ENCODE measurements at places on chromosomes 7 and 10. TPM values are rescaled to one million over a fixed set of nuclear protein-coding genes. Genes with fewer than 3 reads are reported as not detected.

DNA sequence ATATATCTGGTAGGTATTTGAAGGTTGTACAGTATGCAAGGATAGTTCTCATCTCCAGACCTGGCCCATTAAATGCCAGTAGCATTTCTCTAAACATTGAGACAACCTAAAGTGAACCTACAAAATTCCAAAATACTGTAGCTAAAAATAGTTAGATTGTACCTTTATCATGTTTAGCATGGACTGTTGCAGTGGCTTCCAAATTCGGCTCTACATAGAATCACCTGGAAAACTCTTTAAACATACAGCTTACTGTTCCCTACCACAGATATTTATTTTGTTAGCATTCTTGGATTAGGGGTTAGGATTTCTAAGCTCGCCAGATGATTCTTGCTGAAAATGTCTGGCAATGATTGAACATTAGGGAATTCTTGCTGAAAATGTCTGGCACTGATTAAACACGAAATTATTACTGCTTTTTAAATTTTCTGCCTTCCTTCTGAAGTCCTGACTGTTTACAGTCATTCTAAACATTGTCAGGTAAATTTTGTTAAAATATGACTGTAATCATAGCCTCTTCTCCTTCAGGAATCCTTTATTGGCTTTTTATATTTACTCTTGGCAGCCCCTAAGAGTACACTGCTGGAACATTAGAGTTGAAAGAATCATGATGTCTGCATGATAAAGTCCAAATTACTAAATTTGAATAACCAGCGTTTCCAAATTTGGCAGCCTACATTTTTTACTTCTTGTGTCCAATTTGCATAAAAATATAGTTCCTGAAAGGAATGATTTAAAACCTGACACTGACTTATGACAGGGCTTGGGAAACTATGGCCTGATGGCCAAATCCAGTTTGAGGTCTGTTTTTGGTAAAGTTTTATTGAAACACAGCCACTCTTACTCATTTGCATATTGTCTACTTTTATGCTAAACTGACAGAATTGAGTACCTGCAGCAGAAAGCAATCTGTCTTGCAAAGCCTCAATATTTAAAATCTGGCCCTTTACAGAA is 40.3 kb downstream of the SHOC2 start:
- no peak for DNase-seq

DNA sequence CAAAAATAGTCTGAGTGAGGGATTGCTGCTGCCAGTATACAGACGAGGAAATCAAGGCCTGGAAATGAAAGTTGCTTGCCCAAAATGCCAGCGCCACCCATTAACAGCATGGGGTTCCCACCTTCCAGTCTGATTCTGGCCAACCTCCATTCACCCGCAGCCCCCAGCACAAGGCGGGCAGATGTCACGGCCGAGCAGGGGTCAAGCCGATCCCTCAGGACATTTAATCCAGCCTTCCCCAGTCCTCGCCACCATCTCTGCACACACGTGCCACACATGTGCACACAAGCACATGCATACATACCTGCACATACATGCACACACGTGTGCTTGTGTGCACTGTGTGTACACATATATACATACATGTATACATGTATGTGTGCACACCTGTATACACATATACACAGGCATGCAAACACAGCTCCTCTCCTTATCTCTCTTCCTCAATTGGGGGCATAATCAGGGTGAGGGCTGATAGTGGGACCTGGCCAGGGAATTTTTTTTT is 122.9 kb downstream of the GRID1 start:
- no peak for DNase-seq

- no peak for DNase-seq
Observed at GRCh38 chr10:11560076-11560709, 51.3 kb downstream of the USP6NL start.

DNA sequence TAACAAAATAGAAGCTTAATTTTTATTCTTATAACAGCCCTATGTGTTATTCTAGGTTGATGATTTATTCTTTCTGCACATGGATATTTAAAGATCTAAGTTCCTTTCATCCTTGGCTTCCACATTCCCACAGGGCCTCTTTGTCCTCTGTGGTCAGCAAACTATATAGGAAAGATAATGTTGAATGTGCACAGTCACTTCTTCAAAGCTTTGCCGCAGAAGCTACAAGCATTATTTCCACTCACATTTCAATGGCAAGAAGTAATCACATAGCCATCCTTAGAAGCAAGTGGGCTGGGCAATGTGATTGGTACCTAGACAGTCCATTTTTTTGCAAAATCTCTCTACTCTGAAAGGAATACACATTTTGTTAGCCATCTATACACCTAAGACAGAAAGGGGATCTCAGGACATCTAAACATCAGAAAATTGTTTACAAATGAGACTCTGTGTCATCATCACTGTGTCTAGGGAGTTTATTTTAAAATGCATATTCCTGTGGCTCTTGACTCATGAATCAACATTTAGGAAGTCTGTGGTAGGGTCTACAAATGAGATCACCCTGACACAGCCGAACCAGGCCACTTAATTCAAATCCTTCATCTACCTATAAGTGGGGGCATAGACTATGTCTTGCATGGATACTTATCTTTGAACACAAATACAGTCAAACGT is 1060.5 kb downstream of the XPNPEP1 start:
- no peak for DNase-seq

DNA sequence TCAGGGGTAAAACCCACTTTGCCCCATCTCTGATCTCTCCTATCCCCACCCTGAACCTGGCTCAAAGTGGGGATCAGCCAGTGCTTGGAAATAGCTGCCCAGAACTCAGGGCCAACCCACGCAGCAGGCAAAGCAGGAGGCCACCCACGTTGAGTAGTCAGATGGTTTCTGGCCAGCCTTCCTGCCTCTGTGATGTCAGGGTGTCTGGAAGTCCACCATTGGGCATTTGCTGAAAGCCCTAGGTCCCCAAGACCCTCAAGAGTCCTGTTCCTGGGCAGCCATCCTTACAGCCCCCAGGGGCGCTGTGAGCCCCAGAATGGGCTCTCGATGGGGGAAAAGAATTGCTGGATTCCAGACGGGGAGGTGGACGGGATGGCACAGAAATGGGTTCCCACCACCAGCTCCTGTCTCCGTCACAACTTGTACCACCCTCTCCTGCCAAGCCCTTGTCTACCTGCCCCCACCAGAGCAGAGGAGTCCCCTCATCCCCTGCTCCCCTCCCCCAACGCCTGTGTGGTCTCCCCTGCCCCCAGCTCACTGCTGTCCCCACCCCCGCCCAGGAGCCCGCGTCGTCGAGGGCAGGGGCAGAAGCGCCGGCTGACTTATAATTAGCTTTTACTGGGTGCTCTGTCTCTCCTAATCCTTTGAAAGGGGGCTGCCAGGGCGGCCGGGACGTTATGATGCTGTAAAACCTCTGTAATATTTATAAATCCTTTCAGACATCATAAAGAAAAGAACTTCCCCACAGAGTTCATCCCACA is 3.9 kb downstream of the MYL10 start:
- DNase-seq = no peak

- no peak for DNase-seq
Observed at GRCh38 chr7:111841596-111842205, 279.4 kb upstream of the IMMP2L start.

GRCh38 chr7:100430493-100431285 is 1.1 kb downstream of the MEPCE start:
- no peak for DNase-seq

GRCh38 chr7:44259547-44260457 is 59.0 kb downstream of the YKT6 start:
- no peak for DNase-seq

DNA sequence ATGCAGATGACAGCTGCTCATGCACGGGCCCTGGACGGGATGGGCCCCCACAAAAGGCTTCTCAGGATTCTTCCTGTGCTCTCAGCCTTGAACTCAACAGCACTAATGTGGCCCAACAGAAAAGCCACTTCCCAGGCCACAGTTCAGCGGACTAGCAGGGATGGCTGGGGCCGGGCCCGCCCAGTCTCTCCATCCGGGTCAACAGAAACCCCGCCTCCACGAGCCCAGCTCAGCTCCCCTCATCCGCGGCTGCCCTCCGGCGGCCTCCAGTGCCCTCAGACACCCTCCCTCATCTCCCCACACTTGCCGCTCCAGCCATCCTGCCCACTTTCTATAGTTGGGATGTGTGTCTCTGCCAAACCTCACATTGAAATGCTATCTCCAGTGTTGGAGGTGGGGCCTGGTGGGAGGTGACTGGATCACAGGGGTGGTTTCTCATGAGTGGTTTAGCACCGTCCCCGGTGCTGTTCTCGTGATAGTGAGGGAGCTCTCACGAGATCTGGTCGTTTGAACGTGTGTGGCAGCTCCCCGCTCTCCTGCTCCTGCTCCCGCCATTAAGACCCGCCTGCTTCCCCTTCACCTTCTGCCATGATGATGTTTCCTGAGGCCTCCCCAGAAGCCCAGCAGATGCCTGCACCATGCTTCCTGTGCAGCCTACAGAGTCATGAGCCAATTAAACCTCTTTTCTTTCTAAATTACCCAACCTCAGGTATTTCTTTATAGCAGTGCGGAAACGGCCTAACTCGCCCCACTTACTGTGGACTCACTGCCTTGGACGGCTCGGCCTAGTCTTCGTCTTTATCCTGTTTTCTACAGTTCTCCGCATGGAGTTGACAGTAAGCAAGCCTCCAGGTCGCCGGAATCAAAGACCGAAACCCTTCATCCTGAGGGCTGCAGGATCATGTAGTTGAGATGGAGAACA is 169.9 kb upstream of the RNF32 start:
- DNase-seq = no peak

DNA sequence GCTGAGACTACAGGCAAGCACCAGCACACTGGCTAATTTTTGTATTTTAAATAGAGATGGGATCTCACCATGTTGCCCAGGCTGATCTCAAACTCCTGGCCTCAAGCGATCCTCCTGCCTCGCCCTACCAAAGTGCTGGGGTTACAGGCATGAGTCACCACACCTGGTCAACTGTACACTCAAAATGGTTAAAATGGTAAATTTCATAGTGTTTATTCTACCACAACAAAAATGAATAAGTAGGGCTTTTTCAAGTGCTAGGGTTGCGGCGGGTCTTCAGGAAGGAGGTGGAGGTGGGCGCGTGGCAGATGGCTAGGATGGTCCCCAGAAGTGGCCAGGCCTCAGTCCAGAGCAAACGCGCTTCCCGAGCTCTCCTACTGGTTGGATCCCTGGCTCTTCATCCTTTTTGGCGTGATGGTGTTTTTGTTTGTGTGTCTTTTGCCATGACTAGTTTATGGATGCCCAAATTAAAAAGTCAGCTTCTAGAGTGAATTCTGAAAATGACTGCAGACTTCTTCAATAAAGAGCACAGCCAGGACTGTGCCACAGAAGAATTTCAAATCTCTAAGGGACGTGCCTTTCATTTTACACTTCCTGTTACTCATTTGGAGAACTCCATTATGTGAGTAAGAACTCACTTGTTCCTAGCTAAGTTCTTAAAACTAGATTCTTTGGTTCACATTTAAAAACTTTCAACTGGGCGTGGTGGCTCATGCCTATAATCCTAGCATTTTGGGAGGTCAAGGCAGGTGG is 73.9 kb downstream of the TMEM130 start:
- no peak for DNase-seq

- no peak for DNase-seq
Observed at GRCh38 chr7:132677918-132678317, 101.6 kb upstream of the PLXNA4 start.

DNA sequence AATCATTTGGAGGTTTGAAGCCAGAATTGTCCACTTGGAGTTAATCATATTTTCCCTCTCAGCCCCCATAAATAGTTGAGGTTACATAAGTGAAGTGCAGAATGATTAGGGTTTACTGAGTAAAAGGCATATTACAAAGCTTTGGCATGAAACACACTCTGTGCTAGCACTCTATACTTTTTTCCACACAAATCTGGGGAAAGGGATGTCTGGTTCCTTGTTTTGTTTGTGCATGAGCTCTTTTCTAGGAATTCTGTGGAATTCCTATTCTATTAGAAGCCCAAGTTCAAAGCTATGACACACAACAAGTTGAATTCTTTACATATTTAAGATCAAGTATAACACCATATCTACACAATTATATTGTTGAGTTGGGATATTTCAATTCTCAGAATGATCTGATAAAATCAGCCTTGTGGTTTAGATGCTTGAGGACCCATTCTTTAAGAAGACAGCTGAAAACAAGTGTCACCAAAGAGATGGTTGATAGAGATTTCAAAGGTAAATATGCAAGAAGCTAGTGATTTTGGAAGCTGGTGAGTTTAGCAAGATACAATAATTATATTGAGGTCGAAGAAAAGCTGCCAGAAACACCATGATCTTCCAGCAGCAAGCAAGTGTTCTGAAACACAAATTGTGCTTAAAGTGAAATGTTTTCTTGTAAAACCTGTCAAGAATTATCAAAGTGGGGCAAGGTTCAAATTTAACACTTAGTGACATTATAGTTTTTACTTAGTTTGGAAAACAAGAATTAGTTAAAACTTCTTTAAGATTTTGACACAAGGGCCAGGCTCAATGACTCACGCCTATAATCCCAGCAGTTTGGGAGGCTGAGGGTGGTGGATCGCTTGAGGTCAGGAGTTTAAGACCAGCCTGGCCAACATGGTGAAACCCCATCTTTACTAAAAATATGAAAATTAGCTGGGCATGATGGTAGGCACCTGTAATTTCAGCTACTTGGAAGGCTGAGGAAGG is 122.6 kb downstream of the INHBA start:
- no peak for DNase-seq

- no peak for DNase-seq
Observed at GRCh38 chr10:51886438-51887068, 187.2 kb upstream of the CSTF2T start.

DNA sequence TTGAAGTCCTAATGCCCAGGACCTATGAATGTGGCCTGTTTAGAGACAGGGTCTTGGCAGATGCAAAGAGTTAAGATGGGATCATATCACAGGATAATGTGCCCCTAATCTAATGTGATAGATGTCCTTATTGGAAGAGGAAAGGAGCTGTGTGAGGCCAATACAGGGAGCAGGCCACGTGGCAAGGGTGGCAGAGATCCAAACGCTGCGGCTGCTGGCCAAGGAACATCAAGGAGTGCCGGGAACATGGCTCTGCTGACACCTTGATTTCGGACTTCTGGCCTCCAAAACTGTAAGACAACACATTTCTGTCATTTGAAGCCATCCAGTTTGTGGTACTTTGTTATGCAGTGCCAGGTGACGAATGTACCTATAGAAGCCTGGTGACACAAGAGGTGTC is 37.7 kb upstream of the EZH2 start:
- no peak for DNase-seq

GRCh38 chr10:65377687-65378086 is 1548.1 kb upstream of the LRRTM3 start:
- DNase-seq = no peak

The VWA2 gene
- not detected for total RNA-seq

The PDE6C gene
- not detected for total RNA-seq

The YAE1 gene
- 5.2 TPM for total RNA-seq

The XRCC2 gene
- 0.30 TPM for total RNA-seq

The SLC29A3 gene
- total RNA-seq = 2.9 TPM

The GHRHR gene
- total RNA-seq = not detected

The CDHR3 gene
- total RNA-seq = 4.4 TPM

The TMEM26 gene
- total RNA-seq = not detected

The GIMAP1 gene
- 6.1 TPM for total RNA-seq

The NXPH1 gene
- not detected for total RNA-seq

The SAMD9 gene
- 23.5 TPM for total RNA-seq
